Fibroblast of skin of right quadriceps (primary cell): ENCODE measurements at places on chromosomes 3 and 15.
A peak's percentile ranks its signal among the peaks of the same experiment; 100 is the strongest.

DNA sequence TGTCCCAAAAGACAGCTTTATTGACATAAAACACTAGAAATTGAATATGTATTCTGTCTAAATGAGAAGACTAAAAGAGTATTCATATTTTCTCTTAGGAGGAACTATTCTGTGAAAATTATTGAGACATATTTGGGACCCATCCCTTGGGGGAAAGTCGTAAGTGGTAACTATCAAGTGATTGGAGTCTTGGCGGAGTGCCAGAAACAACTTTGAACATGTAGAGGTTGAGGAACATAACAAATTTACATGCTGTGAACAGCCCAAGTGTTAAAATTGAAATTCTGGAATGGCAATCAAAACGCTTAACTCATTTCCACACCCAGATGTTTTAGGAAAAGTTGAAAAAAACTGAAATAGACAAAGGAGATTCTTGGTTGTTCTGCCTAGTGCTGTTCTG, 1034.6 kb downstream of the NSUN3 start:
- DNase-seq: no peak

DNA sequence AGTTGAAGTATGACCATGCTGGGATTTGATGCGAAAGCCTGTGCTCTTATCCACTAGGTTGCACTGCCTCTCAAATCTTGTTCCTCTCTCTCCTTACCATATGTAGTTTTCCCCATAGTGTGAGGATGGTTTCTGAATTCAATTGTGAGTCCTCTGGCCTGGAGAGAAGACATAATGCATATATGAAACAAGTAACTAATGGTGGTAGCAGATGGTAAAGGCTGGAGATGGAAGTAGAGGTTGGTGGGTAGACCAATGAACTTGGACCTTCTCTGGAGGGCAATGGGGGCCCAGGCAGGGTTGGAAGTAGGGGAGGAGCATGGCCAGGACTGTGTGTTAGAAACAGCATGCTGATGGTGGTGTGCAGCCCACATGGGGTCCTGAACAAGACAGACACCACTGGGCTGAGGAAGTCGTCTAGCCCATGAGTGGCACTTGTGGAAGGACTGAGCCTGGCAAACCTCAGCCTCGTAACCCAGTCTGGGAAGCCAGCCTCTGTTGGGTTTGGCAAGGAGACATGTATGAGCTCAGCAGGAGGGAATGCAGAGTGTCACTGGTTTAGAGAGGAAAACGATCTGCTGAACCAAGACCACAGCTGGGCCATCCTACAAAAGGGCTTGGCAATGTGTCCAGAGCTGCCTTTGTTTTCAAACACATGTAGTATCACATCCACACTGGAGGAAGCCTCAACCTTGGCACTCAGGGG, 18.5 kb upstream of the LMCD1 start:
- peak; percentile 95 for DNase-seq

DNA sequence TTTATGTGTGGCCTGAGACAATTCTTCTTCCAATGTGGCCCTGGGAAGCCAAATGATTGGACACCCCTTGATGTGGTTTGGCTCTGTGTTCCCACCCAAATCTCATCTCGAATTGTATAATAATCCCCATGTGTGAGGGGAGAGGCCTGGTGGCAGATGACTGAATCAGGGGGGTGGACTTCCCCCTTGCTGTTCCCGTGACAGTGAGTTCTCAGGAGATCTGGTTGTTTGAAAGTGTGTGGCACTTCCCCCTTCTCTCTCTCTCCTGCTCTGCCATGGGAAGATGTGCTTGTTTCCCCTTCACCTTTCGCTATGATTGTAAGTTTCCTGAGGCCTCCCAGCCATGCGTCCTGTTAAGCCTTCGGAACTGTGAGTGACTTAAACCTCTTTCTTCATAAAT, 60.1 kb upstream of the PARL start:
- no peak for DNase-seq

GRCh38 chr3:130968221-130968620, 58.4 kb downstream of the ASTE1 start:
- peak; percentile 31 for DNase-seq

GRCh38 chr15:46751303-46751702, 966.0 kb upstream of the SEMA6D start:
- no peak for DNase-seq

GRCh38 chr3:56469141-56469540, 874 bp upstream of the ERC2 start:
- DNase-seq: peak; percentile 4

GRCh38 chr3:61733876-61734275, 172.5 kb downstream of the PTPRG start:
- DNase-seq: no peak

DNA sequence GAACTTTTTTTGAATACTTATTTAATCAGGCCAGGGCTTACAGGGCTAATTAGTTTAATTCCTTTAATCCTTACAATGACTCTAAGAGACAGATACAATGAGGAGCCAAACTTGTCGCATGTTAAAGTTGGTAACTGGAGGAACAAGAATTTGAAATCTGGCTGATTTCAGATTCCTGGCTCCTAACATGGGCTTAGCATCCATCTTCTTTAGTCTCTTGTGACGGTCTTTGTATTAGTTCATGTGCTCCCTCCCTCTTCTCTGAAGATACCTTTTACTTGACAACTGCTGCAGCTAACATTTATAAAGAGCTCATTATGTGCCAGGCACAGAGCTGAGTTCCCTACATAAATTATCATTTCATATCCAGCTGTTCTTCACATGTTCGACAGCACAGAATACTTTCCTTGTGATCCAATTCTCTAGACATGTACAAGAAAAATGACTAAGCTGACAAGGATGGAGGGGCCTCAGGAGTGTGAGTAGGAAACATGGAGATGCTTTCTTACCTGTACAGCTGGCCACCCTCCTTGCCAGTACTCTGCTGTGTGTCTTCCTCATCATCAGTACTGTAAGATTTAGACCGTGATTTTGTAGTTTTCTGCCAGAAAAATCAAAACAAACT, 206.8 kb upstream of the STRIT1 start:
- peak; percentile 15 for DNase-seq

GRCh38 chr15:84834229-84834955, 17.2 kb downstream of the ALPK3 start:
- DNase-seq: no peak

GRCh38 chr15:100318880-100319279, 22.9 kb downstream of the ADAMTS17 start:
- DNase-seq: no peak

DNA sequence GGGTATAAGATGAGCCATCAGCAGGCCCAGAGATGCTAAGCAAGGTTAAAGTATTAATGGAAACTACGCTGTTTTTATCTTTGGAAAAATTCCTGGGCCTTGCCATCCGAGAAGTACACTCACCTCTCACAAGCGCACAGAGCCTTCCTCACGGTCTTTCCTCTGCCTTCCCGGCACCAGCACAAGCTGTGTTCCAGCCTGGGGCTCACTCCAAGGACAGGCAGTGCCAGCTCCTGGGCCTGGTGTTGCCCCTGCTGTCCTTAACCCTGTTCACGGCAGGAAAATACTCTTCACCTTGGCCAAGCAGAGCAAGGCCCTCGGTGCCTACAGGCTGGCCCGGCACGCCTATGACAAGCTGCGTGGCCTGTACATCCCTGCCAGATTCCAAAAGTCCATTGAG, 14.3 kb upstream of the RHO start:
- DNase-seq: no peak

DNA sequence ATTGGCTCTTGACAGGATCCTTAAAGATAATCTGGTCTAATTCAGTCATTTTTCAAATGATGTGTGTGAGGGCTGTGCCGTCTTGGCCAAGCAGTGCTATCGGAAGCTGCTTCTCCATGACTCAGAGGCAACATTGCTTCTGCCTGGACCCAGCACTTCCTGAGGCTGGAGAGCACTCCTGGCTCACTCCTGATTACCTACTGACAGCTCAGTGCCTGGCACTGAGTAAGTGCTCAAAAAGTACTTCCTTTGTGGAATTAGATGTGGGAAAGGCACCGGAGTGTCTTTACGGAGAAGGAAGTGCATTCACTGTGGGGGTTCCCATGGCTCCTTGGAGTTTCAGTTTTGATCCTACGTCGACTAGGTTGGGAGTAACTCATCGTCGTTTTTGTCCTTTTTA, 86.9 kb upstream of the UBE3A start:
- no peak for DNase-seq

GRCh38 chr15:68177742-68178141, 27.4 kb downstream of the CALML4 start:
- no peak for DNase-seq

- DNase-seq: peak; percentile 44
These were observed 70.4 kb downstream of the HES1 start for GRCh38 chr3:194206320-194206719.

DNA sequence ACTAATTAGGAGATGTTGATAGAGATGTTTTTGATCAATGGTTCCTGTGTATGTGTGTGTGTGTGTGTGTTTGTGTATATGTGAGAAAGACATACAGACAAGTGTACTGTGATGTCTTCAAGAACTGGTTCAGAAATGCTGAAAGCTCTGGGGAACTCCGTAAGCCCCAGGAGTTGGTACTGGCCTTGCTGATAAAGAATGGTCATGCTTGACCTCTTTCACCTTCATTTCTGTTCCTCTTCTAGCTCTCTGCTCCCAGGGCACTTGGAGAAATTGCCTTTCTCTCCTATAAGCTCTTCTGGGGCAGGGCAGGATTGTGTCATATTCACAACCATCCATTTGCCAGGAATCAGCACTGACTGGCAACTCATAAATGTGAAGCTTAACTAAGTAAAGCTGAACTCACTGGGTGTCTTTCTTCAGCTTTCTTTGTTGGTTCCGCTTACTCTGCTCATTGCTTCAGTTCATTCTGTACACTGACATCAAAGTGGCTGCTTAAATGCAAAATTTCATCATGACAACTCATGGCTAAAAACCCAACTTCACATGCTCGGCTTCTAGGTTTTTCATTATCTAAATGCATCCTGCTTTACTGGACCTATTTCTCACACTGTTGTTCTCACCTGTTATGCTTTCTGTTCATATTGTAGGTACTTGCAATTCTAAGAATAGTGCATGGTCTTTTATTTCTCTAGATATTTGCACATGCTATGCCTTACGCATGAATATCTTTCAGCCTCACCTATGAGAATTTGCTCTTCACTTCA, 162.1 kb upstream of the LYSMD4 start:
- no peak for DNase-seq

DNA sequence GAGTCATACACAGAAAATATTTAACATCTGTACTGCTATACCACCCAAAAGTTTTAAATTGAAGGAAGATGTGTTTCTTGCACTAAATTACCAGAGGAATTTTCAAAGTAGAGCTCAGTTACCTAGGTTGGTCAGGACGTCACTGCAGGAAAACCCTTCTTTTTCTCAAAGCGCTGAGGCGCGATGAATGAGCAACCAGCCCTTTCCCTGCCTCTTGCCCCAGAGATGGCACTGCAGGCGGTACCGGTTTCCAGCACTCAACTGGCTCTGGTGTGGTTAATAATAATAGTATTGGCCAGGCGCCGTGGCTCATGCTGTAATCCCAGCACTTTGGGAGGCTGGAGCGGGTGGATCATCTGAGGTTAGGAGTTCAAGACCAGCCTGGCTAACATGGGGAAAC, 49.3 kb downstream of the HES1 start:
- DNase-seq: no peak

GRCh38 chr3:48067271-48067670, 51.1 kb upstream of the MAP4 start:
- no peak for DNase-seq
